ENCODE measurements at places on chromosomes 5 and 9.

DNA sequence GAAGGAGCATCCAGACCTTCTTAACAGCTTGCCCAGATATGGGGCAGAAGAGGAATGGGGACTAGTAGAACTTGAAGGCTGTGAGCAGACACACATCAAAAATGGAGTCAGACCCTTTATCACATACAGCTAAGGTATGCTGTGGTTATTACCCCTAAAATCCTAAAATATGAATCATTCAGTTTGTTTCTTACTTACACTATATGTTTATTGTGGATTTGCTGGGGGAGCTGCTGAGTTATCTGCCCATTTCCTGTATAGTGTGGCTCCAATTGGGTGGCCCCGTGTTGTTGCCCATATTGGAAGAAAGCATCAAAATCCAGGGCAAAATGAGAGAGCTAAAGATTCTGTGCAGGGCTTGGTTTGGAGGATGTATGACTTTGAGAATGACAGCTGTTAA lies 56.9 kb downstream of the AP3S1 start:
- no peak for DNase-seq

- DNase-seq: no peak
Measured at GRCh38 chr9:35490155-35490909, 421 bp downstream of the RUSC2 start.

DNA sequence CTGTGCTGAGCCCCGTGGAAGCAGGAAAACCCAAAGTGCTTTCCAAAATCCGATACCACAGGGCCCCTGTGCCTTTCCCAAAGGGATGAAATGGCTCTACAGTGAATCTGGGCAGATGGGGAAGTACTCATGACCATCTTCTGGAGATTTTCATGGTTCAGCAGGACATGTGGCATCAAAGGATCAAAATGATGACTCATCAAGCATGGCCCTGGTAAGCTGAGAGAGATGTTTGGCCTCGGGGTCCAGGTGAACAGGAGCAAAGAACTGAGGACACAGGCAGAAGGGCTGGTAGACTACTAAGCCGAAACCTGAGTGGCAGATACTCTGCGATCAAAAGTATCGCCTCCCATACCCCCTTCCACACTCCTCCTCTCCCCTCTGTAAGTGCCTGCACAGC lies 160.0 kb upstream of the EFNA5 start:
- no peak for DNase-seq

- no peak for DNase-seq
Measured at GRCh38 chr5:80090884-80091166, 55.7 kb downstream of the THBS4 start.

- no peak for DNase-seq
Measured at GRCh38 chr5:107864793-107865192, 194.1 kb upstream of the EFNA5 start.

DNA sequence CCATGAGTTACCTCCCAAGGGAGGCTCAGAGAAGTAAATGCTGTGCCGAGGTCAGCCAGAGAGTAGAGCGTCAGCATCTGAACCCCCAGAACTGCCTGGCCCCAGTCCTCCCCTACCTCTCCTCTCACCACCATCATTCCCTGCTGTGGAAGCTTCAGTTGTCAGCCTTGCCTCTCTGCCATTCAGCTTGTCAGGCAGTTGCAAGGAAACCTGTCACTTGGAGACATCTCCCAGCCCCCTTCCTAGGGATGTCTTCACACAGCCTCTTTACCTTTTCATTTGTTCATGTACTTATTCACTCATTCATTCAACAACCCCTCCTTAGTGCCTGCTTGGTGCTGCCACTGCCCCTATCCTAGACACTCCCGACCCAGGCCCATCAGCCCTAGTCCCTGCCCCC lies 2.1 kb downstream of the RGS14 start:
- DNase-seq: no peak

- DNase-seq: peak; percentile 4
Measured at GRCh38 chr5:112694853-112695709, 42.6 kb upstream of the APC start.
